ENCODE measurements at places on chromosomes 5 and 9.
A peak's percentile ranks its signal among the peaks of the same experiment; 100 is the strongest.

- no peak for DNase-seq
Observed at GRCh38 chr5:71652349-71652748, 65.2 kb downstream of the MCCC2 start.

DNA sequence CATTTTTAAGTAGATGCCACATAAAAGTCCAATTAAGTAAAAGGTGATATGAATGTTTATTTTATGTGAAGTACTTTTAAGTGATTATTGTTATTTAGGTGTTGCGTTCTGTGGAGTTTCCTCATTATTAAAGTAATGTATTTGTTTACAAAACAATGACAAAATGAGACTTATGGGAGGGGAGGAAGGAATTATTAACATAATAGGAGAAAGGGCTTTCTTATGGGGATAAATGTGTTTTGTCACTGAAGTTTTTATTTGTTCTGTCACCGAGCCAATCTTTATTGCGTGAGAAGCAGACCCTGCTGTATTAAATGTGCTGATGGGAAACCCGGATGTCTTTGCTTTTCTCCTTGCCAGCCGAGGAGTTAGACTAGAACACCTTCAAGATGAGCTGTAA is 44.5 kb downstream of the TRIO start:
- DNase-seq: peak; percentile 54

GRCh38 chr5:17088051-17088450 is 129.4 kb upstream of the BASP1 start:
- peak; percentile 48 for DNase-seq

DNA sequence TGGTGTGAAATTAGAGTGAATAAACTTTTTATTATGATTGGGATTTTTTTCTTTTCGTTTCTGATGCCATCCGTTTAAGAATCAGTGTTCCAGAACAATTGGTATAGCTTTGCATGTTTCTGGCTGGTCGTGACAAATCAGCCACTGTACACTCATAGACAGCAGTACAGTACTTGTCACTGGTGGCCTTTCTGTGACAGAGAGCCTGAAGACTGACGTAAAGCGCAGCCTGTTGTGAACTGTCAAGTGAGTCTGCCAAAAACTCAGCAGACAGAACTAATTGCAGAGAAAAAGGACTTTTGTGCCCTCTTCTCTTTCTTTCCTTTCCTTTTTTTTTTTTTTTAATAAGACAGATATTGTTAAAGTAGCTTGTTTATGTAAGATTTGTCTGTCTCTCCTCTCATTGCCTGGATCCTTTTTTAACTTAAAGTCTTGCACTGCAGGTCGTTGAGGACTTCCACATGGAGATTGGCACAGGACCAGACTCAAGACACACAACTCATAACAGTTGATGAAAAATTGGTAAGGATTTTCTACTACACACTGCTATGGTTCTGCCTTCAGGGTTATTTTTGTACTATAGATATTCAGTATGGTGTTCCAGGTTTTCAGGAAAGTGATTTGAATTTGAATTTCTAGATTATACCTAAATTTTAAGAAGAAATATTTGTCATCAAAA is 42.7 kb downstream of the NDUFS4 start:
- no peak for DNase-seq

DNA sequence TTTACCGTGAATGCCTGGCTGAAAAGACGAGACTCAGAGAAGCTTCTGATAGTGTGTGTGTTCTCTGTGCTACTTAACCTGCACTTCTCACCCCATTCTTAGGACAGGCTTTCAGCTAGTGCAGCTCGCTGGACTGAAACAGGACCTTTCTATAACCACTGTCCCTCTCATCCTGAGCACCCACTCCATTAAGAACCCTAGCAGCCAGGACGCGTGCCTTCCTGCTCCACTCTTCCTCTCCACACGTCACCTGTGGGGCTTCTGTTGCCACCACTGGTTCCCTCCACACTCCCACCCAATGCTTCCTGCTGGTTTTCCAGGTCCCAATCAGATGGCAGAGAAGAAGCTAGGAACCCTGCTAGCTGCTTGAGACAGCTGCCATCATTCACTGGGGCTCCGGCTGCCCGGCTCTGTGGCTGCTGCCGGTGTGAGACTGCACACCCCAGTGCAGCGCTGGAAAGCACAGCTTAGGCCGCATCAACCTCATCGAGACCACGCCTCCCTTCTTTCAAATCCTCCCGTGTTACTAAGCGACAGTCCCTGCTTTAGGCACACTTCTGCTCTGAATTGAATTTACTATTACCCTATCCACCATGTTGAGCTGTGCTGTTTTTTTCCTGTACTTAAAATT is 44.0 kb downstream of the RNF130 start:
- no peak for DNase-seq

DNA sequence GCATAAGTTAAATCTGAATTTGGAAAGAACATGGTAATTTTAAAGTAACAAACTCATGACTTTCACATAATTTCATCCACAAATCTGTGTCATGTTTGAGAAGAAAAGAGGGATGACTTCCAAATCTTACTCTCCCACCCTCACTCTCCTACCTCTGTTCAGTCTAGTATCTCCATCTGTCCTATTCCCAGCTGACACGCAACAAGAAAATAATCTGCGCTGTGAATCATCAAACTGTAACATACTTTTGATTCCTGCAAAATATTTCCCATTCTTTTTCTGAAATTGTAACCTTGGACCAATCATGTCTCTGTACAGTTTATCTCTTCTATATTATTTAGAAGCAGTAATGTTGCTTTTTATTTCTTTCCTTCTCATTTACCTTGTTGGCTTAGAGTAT is 91.4 kb downstream of the SLC12A2 start:
- DNase-seq: peak; percentile 46

DNA sequence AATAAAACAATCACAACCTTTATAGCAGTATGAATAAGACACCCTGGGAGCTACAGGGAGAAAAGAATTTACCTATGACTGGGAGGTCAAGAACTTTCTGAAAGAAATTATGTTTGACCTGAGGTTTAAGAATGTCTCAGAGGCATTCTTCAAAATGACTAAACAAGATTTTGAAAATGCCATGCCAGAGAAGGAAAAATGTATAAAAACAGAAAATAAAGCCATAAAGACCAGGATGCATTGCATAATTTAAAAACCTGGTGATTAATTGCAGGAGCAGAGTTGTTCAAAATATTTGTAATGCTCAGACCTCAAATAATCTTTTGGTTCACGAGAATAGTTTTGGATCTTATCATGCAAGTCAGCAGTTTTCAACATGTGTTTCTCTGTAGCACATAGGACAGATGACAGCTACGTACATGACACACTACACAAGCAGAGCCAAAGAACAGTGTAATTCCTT is 954.7 kb upstream of the ARRDC3 start:
- peak; percentile 69 for DNase-seq

DNA sequence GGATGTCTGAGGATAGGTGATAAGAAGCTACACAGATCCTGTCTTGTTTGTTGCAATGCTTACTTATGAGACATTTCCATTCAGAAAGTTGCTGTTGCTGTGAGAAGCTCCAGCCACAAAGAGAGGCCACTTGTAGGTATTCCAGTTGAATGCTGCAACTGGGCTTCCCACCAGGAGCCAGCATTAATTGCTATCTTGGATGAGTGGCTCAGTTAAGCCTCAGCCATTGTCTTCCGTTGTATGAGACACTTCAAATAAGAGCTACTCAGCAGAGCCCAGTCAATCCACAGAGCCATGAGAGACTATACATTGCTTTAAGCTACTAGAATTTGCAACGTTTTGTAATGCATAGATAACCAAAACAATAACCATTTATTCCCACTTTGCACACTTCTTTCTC is 104.3 kb upstream of the ARRDC3 start:
- DNase-seq: no peak

- DNase-seq: no peak
Observed at GRCh38 chr9:133134388-133135145, 13.5 kb upstream of the RALGDS start.

DNA sequence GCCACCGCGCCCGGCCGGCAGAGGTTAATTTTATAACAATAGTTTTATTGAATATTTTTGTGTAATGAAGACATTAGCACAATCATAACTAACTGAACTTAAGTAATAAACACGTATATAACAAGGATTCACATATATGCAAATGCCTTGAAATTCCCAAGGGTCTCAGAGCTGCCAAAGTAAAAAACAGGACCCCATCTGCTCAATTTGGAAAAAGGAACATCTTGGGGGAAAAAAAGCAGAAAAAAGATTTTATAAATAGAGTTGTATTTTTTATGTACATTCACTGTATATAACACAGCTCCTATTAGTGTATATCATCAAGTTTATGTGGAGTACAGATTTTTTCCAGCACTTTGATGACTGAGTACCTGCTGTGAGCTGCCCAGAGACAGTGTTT is 366.7 kb downstream of the BRINP1 start:
- no peak for DNase-seq

GRCh38 chr9:101590901-101591300 is 3.9 kb downstream of the PPP3R2 start:
- no peak for DNase-seq

DNA sequence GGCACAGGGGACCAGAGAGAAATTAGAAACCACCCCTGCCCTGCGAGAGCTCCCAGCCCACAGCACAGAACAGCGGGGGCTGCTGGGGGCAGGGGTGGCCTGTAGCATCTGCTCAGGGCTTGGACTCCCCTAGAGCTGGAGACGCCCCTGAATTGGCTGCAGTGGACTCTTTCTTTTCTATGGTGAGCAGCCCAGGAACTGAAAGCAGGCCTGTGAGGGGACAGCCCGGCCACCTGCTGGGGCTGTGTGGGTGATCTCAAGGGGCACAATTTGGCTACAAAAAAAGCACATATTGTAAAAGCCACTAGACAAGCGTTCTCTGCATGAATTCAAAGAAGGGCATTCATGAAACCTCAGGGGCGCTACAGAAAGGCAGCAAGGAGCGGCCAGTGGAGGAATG is 57.5 kb upstream of the ICE1 start:
- DNase-seq: no peak

GRCh38 chr5:16975950-16976624 is 40.0 kb upstream of the MYO10 start:
- peak; percentile 70 for DNase-seq

GRCh38 chr5:116382874-116383266 is 191.8 kb downstream of the SEMA6A start:
- DNase-seq: no peak

- DNase-seq: no peak
Observed at GRCh38 chr5:149799965-149800516, 69.9 kb downstream of the PPARGC1B start.

DNA sequence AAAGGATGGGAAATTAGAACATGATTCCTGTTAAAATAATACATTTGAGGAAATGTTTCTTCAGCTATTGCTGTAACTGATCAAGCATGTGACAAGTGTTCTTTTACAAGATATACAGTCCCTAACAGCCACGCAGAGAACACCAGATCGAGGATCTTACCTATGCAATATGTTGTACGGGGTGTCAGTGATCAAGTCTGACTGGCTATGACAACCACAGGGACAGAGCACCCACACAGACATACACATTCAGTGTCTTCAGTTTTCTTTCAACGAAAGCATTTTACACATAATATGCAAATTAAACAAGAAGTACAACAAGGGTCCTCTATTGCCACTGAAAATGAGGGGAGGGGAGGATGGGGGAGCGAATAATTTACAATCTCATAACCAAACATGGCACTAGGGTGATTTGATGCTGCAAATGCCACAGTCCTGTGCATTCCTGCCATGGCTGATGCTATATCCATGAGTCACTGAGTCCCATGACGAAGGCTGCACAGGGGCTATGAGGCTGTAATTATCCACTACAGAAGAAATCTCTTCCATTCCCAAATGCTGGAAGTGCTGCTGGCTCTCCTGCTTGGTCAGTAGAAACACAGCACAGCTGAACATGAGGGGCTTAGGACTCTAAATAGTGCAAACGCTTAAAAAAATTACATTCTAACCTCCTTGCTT is 118.2 kb downstream of the KLHL3 start:
- peak; percentile 70 for DNase-seq

DNA sequence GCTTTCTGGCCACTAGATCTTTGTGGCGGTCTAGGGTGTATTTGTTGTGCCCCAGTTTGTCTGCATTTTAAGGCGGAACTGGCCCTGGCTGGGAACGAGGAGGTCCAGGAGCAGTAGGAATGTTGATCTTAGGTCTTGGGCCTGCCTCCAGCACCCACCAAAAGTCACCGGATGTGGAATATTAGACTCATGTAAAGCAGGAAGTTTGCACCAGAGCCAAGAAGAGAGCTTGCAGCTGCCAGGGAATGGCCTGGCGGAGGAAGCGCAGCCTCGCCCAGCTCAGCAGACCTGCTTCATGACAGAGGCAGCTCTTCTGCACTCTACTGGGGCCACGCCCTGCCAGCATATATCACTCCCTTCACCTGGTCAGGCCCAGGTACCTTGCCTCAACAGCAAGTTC is 3.3 kb downstream of the GPX3 start:
- no peak for DNase-seq

- no peak for DNase-seq
Observed at GRCh38 chr5:148839960-148840359, 13.5 kb downstream of the ADRB2 start.

- DNase-seq: no peak
Observed at GRCh38 chr9:121169094-121169601, 32.5 kb downstream of the RAB14 start.

GRCh38 chr9:81979196-81979595 is 9.4 kb upstream of the SPATA31D1 start:
- no peak for DNase-seq

DNA sequence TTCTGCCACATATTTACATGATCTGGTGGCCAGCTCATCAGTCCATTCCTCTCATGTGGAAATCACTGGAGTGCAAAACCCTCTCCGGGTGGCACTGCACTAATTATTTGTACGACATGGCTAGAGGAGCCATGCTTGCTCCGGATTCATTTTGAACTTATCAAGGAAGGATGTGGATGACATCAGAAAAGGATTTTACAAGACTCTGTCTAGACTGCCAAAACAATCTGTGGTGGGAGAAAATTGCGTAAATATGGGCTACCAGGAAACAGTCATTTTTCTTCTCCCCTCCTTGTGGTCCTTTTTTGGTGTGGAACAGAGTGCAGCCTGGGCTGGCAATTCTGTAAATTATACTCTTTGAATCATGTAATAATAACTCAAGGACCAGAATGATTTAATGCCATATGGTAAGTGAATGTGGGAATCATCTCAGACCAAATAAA is 123.4 kb upstream of the IFNE start:
- peak; percentile 95 for DNase-seq

- DNase-seq: no peak
Observed at GRCh38 chr5:36629729-36630128, 23.3 kb downstream of the SLC1A3 start.

DNA sequence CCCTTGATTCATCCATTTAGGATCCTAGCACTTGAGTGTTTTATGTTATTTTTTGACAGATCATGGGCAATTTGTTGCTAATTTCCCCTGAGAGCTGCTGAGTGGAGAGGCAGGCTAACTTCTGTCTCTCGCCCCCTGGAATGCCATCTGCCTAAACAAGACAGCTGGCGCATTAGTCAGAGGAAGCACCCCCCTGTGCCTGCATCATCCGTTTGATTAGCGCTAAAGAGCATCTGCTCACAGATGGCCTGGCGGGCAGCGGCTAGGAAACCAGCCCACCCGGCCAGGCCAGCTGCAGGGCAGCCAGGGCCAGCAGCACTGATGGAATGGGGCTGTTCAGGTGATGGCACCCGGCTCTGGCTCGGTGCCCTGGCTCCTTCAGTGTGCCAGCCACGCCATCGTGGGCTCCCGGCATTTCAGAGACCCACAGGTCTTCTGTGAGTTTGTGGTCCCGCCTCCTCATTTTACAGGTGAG is 22.9 kb upstream of the ASS1 start:
- peak; percentile 80 for DNase-seq

GRCh38 chr5:5523066-5523505 is 100.6 kb downstream of the ICE1 start:
- DNase-seq: no peak

- DNase-seq: no peak
Observed at GRCh38 chr5:71695071-71695470, 24.0 kb upstream of the CARTPT start.

All from fibroblast of skin of right quadriceps (primary cell).